ENCODE measurements at places on chromosomes 5 and 9. TPM values are rescaled to one million over a fixed set of nuclear protein-coding genes. Genes with fewer than 3 reads are reported as not detected.

GRCh38 chr9:114123031-114123977, 24.2 kb upstream of the KIF12 start:
- DNase-seq: no peak

GRCh38 chr9:35367451-35367850, 122.5 kb upstream of the RUSC2 start:
- no peak for DNase-seq

GRCh38 chr9:119020284-119020683, 349.0 kb downstream of the BRINP1 start:
- peak; percentile 14 for DNase-seq

DNA sequence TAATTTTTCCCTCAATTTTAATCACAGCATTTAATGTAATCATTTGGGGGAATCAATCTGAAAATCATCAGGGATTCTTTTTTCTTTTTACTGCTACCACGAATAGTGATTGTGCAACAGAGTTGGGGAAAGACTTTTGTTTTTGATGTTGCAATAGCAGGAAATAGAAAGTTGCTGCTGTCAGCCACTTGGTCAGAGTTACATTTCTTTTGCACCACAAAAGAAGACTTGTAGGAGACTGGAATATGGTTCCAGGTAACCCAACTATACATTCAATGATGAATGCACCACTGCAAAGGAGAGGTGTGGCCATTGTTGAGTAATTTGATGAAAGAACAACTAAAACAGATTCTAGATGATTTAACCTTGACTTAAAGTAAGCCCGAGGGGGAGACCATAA, 46.3 kb upstream of the PALM2AKAP2 start:
- no peak for DNase-seq

GRCh38 chr9:124964604-124965003, 23.7 kb upstream of the GOLGA1 start:
- DNase-seq: no peak

- DNase-seq: no peak
Observed at GRCh38 chr5:19927919-19928318, 60.1 kb downstream of the CDH18 start.

DNA sequence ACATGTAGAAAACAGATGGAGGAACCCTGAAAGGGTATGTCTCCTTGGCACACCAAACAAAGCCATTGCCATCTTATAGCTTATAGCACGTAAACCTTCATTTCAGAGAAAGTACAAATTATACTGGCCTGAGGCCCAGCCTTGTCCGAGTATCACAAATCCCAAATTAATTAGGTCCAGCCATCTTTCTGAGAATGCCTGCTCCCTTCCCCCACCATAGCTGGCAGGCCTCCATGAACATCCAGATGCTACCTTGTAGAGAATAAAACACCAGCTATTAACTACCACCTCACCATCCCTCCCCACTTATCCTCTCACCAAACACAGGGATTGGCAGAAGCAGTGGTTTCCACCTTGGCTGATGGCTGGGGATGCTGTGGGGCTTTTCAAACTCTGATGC, 224.0 kb downstream of the SPOCK1 start:
- no peak for DNase-seq

DNA sequence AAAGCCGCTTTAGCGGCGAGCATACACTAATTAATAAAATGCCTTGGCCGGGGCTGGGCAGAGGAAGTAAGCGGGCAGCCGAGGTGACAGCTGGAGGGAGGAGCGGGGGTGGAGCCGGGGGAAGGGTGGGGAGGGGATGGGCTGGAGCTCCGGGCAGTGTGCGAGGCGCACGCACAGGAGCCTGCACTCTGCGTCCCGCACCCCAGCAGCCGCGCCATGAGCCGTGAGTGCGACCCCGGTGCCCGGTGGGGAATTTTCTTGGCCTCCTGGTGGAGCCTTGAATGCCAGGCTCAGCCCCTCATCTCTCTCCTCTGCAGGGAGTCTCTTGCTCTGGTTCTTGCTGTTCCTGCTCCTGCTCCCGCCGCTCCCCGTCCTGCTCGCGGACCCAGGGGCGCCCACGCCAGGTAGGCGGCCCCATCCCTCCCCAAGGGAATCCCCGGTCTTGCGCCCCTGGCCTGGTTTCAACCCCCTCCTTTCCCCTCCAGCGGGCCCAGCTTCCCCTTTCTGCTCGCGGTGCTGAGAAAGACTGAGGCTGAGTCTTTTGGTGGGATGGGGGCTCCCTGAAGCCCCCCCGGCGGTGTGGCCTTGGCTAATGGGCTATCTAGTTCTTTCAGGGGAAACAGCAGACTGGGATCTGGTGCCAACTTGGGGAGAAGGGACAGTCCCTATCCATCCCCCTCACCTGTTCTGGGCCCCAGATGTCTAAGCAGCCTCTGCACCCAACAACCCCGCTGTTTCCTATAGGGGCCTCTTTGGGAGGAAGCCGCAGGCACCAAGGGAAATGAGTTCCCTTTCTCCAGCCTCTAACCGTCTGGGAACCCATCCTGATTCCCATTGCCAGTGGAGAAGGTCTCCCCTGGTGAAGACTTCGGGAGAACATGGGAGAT, at the start of gene PTGS1:
PTGS1 (plus strand) TSS at position 156 of the 887 bp plus-strand sequence; CDS start at position 217, 61 bp downstream.
- DNase-seq: peak; percentile 85

- peak; percentile 76 for DNase-seq
Observed at GRCh38 chr5:178113141-178113787, at the start of gene N4BP3. Gene N4BP3, plus strand, starts transcription at chr5:178113532. Its CDS starts 6,052 bp downstream, at chr5:178119584.

GRCh38 chr5:6752782-6753181, 39.5 kb downstream of the TENT4A start:
- DNase-seq: no peak

- DNase-seq: peak; percentile 88
Observed at GRCh38 chr5:81233080-81233634, at the start of gene CKMT2. Gene CKMT2, plus strand, starts transcription at chr5:81233322. Its CDS starts 17,811 bp downstream, at chr5:81251133.

DNA sequence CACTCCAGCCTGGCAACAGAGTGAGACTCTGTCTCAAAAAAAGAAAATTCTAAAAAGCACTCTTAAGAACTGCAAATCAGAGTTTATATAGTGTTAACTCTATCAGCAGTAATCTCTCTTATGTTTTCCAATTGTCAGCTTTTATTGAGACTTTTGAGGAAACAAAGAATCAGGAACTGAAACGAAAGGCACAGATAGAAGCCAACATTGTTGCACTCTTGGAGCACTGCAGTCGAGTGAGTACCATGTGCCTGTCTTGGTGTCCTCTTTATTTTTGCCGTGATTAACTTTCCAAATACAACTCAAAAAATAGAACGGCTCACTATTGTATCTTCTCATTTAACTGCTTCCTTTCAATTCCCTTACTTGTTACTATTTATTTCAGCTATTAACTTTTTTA, 41.7 kb upstream of the LRRC19 start:
- DNase-seq: no peak

DNA sequence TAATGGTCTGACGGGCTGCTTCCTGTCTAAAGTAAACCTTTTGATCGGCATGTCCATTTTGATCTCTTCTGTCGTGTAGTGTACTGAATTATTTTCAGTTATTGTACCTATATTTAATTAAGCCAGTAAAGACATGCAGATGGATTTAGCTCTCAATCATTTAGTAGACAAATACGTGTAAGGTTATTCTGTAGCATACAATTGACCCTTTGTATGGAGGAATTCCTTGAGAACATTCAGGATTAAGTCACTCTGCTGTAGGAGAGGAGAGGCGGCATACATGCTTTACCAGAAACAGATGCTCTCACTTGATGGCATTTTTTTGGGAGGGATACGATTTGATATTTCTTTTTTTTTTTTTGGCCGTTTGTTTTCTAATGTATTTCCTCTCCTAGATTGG, 141.0 kb downstream of the PBX3 start:
- DNase-seq: no peak

DNA sequence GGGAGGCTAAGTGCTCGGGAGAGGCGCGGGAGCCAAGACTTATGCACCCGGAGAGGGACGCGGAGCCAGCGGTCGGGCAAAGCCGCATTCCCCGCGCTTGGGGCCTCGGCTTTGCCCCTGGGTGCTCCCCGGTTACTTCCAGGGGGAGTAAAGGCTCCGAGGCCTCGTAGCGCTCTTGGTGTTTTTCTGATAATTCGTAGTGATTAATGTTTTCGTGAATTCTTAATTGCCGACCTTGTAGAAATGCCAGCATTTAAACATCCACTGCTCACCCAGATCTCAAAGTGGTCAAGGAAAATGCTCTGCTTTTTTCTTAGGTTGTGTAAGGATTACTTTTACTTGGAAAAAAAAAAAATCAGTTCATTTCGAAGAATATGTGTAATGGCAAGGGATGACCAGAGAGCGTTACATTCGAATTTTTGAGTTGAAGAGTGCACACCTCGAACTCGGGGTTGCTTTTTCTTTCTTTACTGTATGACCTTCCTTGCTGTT, 654 bp upstream of the TUT7 start:
- DNase-seq: no peak

- DNase-seq: no peak
Observed at GRCh38 chr5:56587381-56588130, 227.8 kb upstream of the MAP3K1 start.

DNA sequence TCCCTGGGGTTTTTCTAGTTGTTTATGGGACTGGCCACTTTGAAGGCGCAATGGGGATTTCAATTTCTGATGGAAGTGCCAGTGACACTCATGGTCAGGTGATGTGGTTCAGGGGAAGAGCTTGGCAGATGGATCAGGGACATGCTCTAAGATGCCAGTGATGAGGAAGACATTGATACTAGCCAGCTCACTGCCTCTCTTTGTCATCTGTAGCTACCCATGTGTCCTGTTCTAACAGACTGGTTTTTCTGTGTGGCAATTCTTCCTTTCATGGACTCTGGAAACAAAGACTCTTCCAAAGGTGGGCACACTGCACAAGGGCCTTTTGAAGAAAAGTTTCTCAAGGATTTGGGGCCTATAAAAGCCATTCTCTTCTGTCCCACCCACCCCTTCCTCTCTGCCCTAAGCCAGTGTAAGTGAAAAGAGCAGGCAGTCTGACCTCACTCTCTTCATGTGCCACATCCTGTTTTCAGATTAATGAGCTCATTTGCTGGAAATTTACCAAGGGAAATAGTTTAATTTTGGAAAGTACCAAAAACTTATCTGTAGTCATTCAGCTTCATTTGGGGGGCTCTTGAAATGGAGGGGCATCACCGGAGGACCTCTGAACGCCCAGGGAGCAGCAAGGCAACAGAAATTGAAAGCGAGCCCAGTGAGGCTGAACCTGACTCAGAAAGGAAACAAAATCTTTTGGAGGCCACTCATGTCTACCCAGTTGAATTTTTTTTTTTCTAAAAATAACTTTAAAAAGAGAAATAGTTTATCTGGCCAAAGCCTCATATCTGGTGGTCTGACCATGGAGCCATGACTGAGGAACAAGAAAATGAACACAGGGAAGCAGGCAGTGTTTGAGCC, 4.9 kb upstream of the TRAF1 start:
- no peak for DNase-seq

DNA sequence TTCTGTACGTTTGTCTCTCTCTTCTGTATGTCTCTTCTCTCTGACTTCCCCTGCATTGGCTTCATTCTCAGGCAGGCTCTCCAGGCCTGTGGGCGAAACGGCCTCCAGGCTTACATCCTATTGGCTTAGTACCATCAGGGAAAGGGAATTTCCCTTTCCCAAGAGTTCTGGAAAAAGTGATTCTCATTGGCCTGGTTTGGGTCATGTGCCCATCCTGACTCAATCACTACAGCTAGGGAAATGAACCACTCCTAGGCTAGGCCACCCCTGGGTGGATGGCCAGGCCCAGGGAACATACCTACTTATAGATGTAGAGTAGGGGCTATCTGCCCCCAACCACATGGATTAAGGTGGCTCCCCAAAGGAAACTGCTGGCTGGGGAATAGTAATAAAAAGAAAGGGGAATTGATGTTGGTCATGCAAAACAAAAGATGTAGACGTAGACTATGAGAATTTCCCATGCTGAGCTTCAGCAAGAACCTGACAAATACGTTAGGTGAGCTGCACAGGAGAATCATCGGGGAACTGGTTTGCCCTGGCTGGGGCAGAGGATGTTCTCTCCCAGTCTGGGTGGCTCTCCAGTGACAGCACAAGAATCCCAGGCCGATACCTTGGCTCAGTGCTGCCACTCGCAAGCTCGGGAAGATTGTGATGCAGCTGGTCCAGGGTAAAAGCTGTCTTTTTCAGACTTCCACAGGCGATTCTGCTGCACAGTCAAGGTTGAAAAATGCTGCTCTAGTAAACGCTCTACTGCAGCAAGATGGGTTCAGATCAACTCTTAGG, 3.7 kb upstream of the EGR1 start:
- DNase-seq: peak; percentile 50

DNA sequence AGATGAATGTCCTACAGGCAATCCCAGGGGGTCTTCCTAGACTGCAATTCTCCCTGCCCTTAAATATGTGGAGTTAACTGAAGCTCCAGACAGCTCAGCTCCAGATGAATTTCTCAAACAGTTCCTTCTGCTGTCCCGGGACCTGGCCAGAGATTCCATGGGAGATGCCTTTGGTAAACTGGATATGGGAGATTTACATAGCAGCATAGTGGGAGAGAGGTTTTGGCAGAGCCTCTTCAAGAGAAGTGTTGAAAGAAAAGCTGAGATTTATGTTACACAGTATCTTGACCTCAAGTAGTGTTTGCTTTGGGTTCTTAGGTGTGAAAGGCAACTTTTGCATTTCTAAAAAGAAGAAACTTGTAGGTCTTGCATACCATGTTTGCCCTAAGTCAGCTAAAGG, 364.9 kb downstream of the ARRDC3 start:
- DNase-seq: no peak

DNA sequence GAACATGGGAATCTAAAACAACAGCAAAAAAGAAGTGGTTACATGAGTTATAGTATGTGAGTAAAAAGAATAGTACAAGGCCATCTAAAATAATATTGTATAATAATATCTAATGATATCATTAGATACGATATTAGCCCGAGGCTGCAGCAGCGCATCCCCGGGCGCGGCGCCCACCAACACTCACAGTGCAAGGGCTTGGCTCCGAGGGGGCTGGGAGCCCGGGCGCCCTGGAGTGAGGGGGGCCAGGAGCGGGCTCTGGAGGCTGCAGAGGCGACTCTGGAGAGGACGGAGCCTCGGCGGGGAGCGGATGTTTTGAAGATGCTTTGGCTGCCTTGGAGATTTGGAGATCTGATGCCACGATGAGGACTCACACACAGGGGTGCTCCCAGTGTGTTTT, 68.1 kb upstream of the TMEM252 start:
- peak; percentile 51 for DNase-seq

The SLC36A2 gene
- total RNA-seq: not detected

The TAF11L10 gene
- not detected for total RNA-seq

The CRB2 gene
- 0.26 TPM for total RNA-seq

The CD72 gene
- total RNA-seq: 0.68 TPM

The CTSV gene
- 0.23 TPM for total RNA-seq

The KIF4B gene
- not detected for total RNA-seq

Measured in right cardiac atrium (tissue), 5 donors.